ENCODE measurements at places on chromosomes 12 and 14. TPM values are rescaled to one million over a fixed set of nuclear protein-coding genes. Genes with fewer than 3 reads are reported as not detected.

The ACOT6 gene
- polyA plus RNA-seq = not detected

The SERPINA3 gene
- polyA plus RNA-seq = 0.05 TPM

The ENDOU gene
- polyA plus RNA-seq = 0.09 TPM

The SLC6A15 gene
- 0.10 TPM for polyA plus RNA-seq

The KRT79 gene
- polyA plus RNA-seq = not detected

The SLC38A4 gene
- 5.5 TPM for polyA plus RNA-seq

The ESRRB gene
- 0.03 TPM for polyA plus RNA-seq

The NPAS3 gene
- 0.10 TPM for polyA plus RNA-seq

The ZDHHC22 gene
- not detected for polyA plus RNA-seq

The CBLN3 gene
- polyA plus RNA-seq = 2.7 TPM

The SSTR1 gene
- 7.8 TPM for polyA plus RNA-seq

The PPP1R12A gene
- 94.9 TPM for polyA plus RNA-seq

The DERA gene
- polyA plus RNA-seq = 51.1 TPM

The LRRK2 gene
- polyA plus RNA-seq = 2.9 TPM

The DYNLL1 gene
- polyA plus RNA-seq = 616 TPM

The ADAM21 gene
- polyA plus RNA-seq = 0.36 TPM

The SNRPF gene
- 25.0 TPM for polyA plus RNA-seq

The ADIPOR2 gene
- polyA plus RNA-seq = 43.1 TPM

The CLEC6A gene
- not detected for polyA plus RNA-seq

The KCNH3 gene
- 0.09 TPM for polyA plus RNA-seq

The PABPN1 gene
- 152 TPM for polyA plus RNA-seq

The DHH gene
- polyA plus RNA-seq = 0.01 TPM

The TMEM253 gene
- polyA plus RNA-seq = 0.11 TPM

The LHX5 gene
- not detected for polyA plus RNA-seq

The SERPINA1 gene
- 0.10 TPM for polyA plus RNA-seq

The SIRT4 gene
- 0.53 TPM for polyA plus RNA-seq

The OASL gene
- polyA plus RNA-seq = 0.07 TPM

The FOXG1 gene
- 0.01 TPM for polyA plus RNA-seq

The SLC39A5 gene
- polyA plus RNA-seq = not detected

The TTC9 gene
- 2.0 TPM for polyA plus RNA-seq

The FAM186B gene
- polyA plus RNA-seq = 0.10 TPM

The CLEC9A gene
- polyA plus RNA-seq = not detected

The WSCD2 gene
- not detected for polyA plus RNA-seq

The LRRC23 gene
- 5.6 TPM for polyA plus RNA-seq

The SDR39U1 gene
- polyA plus RNA-seq = 24.7 TPM

The CLEC4C gene
- not detected for polyA plus RNA-seq

The KCNC2 gene
- not detected for polyA plus RNA-seq

The LIN7A gene
- 6.9 TPM for polyA plus RNA-seq

The EML1 gene
- 25.5 TPM for polyA plus RNA-seq

The ABCC9 gene
- 31.1 TPM for polyA plus RNA-seq

The DLK1 gene
- not detected for polyA plus RNA-seq

The TAS2R9 gene
- not detected for polyA plus RNA-seq

The GPRC5D gene
- 0.08 TPM for polyA plus RNA-seq

The AMHR2 gene
- not detected for polyA plus RNA-seq

The RNASE1 gene
- not detected for polyA plus RNA-seq

The CHMP4A gene
- polyA plus RNA-seq = 96.8 TPM

The NGB gene
- not detected for polyA plus RNA-seq

The IRAK3 gene
- 3.2 TPM for polyA plus RNA-seq

The NFE2 gene
- 0.34 TPM for polyA plus RNA-seq

The CYP27B1 gene
- 0.26 TPM for polyA plus RNA-seq
